ENCODE measurements at places on chromosomes 7 and 10. TPM values are rescaled to one million over a fixed set of nuclear protein-coding genes. Genes with fewer than 3 reads are reported as not detected.
A peak's percentile ranks its signal among the peaks of the same experiment; 100 is the strongest.

IDI2 gene
- not detected for total RNA-seq

CYP2C18 gene
- total RNA-seq, result 0.69 TPM

C7orf33 gene
- not detected for total RNA-seq

FRMPD2 gene
- total RNA-seq, result 1.8 TPM

- ATAC-seq, result peak; percentile 93
Observed at GRCh38 chr10:28248092-28248491, 54.8 kb downstream of the MPP7 start.

DNA sequence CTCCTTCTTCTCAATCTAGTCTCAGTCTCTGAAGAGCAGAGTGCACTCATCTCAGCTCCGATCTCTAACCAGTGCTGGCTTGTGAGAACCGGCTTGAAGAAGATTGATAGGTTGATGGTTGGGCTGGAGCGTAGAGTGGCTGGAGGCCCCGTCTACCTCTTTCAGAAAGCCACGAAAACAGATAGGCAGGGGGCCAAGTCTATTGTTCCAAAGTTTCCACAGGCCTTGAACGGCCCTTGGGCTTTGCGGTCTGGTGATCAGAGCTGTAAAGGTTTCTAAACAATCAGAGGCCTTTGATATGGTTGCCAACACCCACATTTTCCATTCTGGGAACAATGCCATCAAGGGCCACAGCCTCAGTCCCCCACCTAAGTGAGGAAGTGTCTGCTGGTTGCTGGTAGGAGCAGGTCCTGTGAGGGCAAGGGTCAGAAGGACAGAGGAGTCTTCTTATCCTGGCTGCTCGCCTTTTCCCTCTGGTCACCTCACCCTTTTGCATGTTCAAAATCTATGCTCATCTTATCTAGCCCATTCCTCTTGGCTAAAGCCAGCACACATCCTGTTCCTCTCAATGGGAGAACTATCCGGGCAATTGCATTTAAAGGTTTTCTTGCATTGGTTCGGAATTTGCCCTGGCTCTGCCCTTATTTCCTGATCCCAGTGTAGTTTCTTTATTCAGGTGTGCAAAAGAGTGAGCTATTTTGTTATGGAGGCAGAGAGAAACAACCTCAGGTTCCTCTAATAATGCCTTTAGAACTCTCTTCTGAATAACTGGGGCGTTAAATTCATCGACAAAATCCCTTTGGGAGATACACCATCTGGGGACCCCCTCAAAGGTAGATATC lies 70.3 kb upstream of the KMT2E start:
- ATAC-seq, result no peak

DNA sequence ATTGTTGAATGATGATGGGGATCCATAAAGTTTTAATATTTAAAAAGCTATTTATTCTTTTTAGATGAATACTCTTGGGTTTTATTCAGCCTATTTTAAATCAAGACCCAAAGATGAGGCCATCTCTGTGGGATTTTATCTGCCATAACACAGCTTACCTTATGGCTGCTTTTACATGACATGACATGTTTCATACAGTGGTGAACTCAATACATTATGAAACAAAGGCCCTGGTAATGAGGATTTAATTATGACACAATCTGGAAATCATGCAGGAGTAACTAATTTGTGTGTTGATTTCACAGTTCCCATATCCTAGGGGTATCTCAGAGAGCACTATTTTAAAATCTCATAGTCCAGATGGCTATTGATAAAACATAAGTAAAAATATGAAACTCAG lies 661.8 kb upstream of the FZD8 start:
- no peak for ATAC-seq
